ENCODE measurements at places on chromosomes 2 and 18. TPM values are rescaled to one million over a fixed set of nuclear protein-coding genes. Genes with fewer than 3 reads are reported as not detected.

The ZC3H8 gene
- 10.6 TPM for total RNA-seq

The LYPD6 gene
- total RNA-seq = 3.9 TPM

The MLPH gene
- 47.2 TPM for total RNA-seq

The ROCK2 gene
- 30.8 TPM for total RNA-seq

The MC4R gene
- total RNA-seq = not detected

The MFSD6 gene
- total RNA-seq = 29.8 TPM

The GPR45 gene
- not detected for total RNA-seq

The FANCL gene
- total RNA-seq = 33.1 TPM

DNA sequence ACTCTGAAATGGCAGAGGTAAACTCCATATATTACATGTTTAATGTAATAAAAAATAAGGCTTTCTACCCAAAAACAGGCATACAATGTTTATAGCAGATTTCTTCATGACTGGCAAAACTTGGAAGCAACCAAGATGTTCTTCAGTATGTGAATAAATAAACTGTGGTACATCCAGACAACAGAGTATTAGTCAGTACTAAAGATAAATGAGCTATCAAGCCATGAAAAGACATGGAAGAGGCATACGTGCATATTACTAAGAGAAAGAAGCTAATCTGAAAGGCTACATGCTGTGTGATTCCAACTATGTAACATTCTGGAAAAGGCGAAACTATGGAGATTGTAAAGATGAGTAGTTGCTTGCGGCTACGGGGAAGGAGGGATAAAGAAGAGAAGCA lies 97.4 kb downstream of the OSR1 start:
- H3K36me3 ChIP-seq = no peaks in the 10 kb centered on the region
- no peak overlapping the region for H3K4me3 ChIP-seq
- H3K27me3 ChIP-seq = no peaks in the 10 kb centered on the region
- no peak overlapping the region for H3K27ac ChIP-seq
- peaks cover 8% of the 10 kb centered on the region for H3K4me1 ChIP-seq

GRCh38 chr2:160493227-160494028 lies at the start of gene RBMS1:
TSS of gene RBMS1 (minus strand) at chr2:160493807. CDS start at chr2:160493363, 444 bp downstream.
- peak within 1 kb of the TSS; percentile 98 for H3K4me3 ChIP-seq
- DNase-seq = peak; percentile 58
- peaks cover 27% of the 10 kb centered on the region for H3K36me3 ChIP-seq
- H3K27ac ChIP-seq = peak within 1 kb of the TSS; percentile 82

DNA sequence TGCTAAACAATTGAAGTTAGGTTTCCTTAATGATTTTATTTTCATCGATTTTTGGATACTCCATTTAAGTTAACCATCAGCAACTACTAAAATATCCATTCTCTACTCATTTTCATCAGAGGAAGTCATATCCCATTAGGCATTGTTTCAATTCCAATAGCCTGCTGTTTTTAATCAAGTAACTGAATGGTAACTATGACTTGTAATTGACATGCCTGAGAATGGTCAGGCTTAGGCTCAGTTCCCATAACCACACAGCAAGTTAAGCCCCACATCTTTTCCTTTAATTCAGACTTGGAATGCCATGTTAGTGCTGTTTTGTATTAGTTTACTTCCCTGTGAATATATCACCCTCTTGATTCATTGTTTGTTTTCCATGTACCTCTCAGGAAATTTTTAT lies 398.8 kb downstream of the ARHGAP15 start:
- H3K27me3 ChIP-seq = no peaks in the 10 kb centered on the region
- H3K4me1 ChIP-seq = no peaks in the 10 kb centered on the region
- no peaks in the 10 kb centered on the region for H3K36me3 ChIP-seq
- H3K4me3 ChIP-seq = no peak overlapping the region
- H3K27ac ChIP-seq = no peak overlapping the region

DNA sequence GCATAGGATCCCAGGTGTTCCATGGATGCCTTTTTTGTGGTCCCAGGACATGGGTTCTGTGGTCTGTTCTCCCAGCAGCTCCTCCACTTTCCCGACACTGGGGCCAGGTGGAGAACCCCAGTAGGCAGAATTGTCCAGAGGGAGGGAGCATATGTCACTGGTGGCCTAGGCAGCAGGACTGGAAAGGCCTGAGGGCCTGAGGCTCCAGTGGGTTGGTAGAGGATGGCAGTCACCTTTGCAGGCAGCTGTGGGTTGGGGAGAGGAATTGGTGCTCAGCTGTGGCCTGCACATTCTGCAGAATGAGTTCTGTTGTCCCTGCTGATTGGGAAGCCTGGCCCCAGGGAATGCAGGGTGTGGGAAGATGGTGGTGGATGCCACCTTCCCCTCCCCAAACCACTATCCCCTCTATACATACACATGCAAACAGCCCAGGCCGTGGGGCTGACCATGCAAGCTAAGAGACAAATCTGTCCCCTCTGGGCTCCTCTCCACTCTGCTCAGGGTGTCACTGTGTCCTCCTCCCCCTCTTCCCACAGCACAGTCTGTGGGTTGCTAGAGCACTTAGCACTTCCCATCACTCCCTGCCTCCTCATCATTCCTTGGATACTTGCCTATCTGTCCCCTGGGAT lies 11.4 kb downstream of the CTIF start:
- DNase-seq = no peak
- H3K27ac ChIP-seq = no peak overlapping the region
- no peak overlapping the region for H3K4me3 ChIP-seq
- no peaks in the 10 kb centered on the region for H3K27me3 ChIP-seq

DNA sequence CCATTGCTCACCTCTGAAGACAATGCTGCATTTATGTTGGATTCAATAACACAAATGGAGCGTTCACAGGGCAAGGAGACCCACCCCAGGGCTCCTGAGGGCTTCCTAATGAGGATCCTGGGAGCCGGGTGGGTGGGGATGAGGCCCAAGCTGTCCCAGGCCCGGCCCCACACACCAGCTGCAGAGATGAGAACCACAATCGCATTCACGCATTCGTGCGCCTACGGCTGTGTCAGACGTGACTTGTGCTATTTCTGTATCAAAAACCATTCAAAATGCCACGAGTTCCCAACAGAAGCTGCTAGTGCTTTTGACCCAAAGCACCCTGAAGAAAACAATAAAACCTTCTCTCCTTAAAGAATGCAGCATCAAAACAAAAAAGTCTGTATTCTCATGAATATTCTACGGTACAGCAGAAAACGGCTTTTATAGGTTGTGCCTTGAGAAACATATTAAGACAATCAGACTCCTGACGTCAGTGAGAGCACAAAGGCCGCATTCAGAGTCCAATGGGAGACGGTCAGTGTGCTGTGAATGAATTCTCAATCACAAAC lies 205.4 kb downstream of the HDAC4 start:
- no peaks in the 10 kb centered on the region for H3K27me3 ChIP-seq
- no peak overlapping the region for H3K4me3 ChIP-seq
- no peak overlapping the region for H3K27ac ChIP-seq
- H3K36me3 ChIP-seq = peaks cover 1% of the 10 kb centered on the region
- DNase-seq = no peak
- no peaks in the 10 kb centered on the region for H3K4me1 ChIP-seq

- H3K36me3 ChIP-seq = peaks cover 6% of the 10 kb centered on the region
- peaks cover 16% of the 10 kb centered on the region for H3K27me3 ChIP-seq
- H3K27ac ChIP-seq = peak overlapping the region; percentile 97
- H3K4me3 ChIP-seq = peak overlapping the region; percentile 79
- peak; percentile 78 for DNase-seq
Measured at GRCh38 chr18:79393635-79394533, 1.8 kb upstream of the NFATC1 start.

GRCh38 chr2:173432049-173432754 lies 77.5 kb downstream of the CDCA7 start:
- no peak overlapping the region for H3K27ac ChIP-seq
- peaks cover 38% of the 10 kb centered on the region for H3K4me1 ChIP-seq
- DNase-seq = no peak
- H3K36me3 ChIP-seq = no peaks in the 10 kb centered on the region
- H3K4me3 ChIP-seq = no peak overlapping the region
- no peaks in the 10 kb centered on the region for H3K27me3 ChIP-seq

DNA sequence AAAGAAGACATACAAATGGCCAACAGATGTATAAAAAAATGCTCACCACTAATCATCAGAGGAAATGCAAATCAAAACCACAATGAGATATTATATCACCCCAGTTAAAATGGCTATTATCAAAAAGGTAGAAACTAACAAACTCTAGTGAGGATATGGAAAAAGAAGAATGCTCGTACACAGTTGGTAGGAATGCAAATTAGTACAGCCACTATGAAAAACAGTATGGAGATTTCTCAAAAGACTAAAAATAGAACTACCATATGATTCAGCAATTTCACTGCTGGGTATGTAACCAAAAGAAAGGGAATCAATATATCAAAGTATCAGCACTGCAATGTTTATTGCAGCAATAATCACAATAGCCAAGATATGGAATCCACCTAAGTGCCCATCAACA lies 519.3 kb upstream of the HNMT start:
- no peaks in the 10 kb centered on the region for H3K36me3 ChIP-seq
- no peaks in the 10 kb centered on the region for H3K4me1 ChIP-seq
- H3K27ac ChIP-seq = no peak overlapping the region
- DNase-seq = no peak
- H3K27me3 ChIP-seq = no peaks in the 10 kb centered on the region

- peaks cover 5% of the 10 kb centered on the region for H3K36me3 ChIP-seq
- no peak overlapping the region for H3K27ac ChIP-seq
- DNase-seq = no peak
- H3K4me3 ChIP-seq = no peak overlapping the region
- no peaks in the 10 kb centered on the region for H3K27me3 ChIP-seq
Measured at GRCh38 chr2:233400341-233400740, 46.0 kb downstream of the DGKD start.

DNA sequence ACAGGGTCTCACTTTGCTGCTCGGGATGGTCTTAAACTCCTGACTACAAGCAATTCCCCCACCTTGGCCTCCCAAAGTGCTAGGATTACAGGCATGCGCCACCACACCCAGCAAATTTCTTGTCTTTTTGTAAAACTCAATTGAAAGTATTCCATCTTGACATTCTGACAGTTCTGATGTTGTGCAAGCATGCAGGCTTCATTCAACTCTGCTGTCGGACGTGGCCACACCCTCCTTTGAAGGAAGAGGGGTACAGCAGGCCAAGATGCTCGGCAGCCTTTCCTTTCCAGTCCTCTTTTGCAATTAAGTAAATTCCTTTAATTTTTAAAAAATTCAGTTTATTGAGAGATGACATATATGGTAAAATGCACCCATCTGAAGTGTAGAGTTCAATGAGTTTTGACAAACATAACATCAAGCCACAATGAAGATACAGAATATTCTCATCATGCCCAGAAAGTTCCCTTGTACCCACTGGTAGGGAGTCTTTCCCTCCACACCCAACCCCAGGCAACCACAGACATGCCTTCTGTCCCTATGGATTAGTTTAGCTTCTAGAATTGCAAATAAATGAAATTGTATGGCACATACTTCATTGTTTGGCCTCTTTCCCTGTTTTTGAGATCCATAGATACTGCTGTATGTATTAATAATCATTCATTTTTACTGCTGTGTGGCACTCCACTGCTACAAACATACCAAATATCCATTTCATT lies 33.1 kb downstream of the TUBB6 start:
- H3K27me3 ChIP-seq = no peaks in the 10 kb centered on the region
- H3K27ac ChIP-seq = no peak overlapping the region
- peaks cover 58% of the 10 kb centered on the region for H3K36me3 ChIP-seq
- DNase-seq = no peak
- H3K4me1 ChIP-seq = peaks cover 16% of the 10 kb centered on the region

DNA sequence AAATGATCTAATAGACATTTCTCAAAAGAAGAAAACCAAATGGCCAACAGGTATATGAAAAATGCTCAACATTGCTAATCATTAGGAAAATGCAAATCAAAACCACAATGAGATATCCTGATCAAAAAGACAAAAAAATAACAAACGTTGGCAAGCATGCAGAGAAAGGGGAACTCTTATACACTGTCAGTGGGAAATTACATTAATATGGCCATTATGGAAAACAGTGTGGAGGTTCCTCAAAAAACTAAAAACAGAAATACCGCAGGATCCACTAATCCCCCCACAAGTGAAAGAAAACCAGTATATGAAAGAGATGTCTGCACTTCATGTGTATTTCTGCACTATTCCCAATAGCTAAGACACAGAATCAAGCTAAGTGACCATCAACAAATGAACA lies 57.7 kb upstream of the CTIF start:
- H3K4me1 ChIP-seq = peaks cover under 1% of the 10 kb centered on the region
- no peak overlapping the region for H3K27ac ChIP-seq
- DNase-seq = no peak
- H3K36me3 ChIP-seq = peaks cover 3% of the 10 kb centered on the region
- no peaks in the 10 kb centered on the region for H3K27me3 ChIP-seq
- no peak overlapping the region for H3K4me3 ChIP-seq

DNA sequence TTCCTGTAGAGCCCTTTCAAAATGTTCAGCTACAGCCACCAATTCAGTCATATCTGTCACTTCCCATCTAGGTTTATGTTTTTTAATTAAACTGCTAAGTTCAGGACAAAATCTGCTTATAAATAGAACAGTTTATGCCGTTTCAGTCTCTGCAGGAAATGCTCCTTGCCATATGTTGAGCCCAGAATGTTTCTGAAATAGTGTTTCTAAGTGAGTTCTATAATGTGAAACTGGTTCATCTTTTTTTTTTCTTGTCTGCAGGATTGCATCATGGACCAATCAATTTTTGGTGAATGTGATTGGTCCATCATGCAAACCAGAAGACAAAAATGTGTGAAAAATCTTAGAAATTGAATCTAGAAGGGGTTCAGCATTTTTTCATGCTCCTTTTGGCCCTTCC lies 30.2 kb upstream of the RHOB start:
- H3K27ac ChIP-seq = no peak overlapping the region
- no peaks in the 10 kb centered on the region for H3K36me3 ChIP-seq
- H3K4me3 ChIP-seq = no peak overlapping the region
- H3K4me1 ChIP-seq = no peaks in the 10 kb centered on the region
- no peaks in the 10 kb centered on the region for H3K27me3 ChIP-seq

- H3K36me3 ChIP-seq = no peaks in the 10 kb centered on the region
- H3K4me3 ChIP-seq = no peak overlapping the region
- no peak overlapping the region for H3K27ac ChIP-seq
- no peaks in the 10 kb centered on the region for H3K4me1 ChIP-seq
Measured at GRCh38 chr2:4903656-4904348, 788.4 kb upstream of the SOX11 start.

GRCh38 chr18:13216092-13216582 lies 2.4 kb upstream of the LDLRAD4 start:
- H3K36me3 ChIP-seq = peaks cover 6% of the 10 kb centered on the region
- peak overlapping the region; percentile 13 for H3K4me3 ChIP-seq

DNA sequence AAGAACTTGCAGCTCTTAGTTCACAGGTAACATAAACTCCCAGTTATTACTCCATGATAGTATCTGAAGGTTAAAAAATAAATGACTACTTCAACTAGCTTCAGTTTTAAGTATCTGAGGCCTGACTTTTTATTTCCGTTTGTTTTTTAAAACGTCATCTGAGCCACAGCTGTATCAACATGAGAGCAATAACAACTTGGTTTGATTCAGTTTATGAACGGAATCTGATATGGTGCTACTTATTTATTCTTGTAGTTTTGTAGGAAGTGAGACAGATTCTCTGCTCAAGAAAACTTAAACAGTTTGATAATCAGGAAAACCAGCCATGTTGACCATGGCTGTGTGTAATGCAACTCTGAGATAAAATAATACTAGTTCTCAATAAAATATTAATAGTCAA lies 34.9 kb downstream of the NAB1 start:
- peaks cover 13% of the 10 kb centered on the region for H3K4me1 ChIP-seq
- no peaks in the 10 kb centered on the region for H3K27me3 ChIP-seq
- no peak overlapping the region for H3K4me3 ChIP-seq
- DNase-seq = no peak

GRCh38 chr2:62398356-62398755 lies 107.6 kb downstream of the TMEM17 start:
- no peaks in the 10 kb centered on the region for H3K27me3 ChIP-seq
- DNase-seq = no peak
- H3K36me3 ChIP-seq = no peaks in the 10 kb centered on the region
- H3K4me3 ChIP-seq = no peak overlapping the region
- H3K27ac ChIP-seq = no peak overlapping the region
